GM04503 (cell line): ENCODE measurements at places on chromosomes 11 and 22.

DNA sequence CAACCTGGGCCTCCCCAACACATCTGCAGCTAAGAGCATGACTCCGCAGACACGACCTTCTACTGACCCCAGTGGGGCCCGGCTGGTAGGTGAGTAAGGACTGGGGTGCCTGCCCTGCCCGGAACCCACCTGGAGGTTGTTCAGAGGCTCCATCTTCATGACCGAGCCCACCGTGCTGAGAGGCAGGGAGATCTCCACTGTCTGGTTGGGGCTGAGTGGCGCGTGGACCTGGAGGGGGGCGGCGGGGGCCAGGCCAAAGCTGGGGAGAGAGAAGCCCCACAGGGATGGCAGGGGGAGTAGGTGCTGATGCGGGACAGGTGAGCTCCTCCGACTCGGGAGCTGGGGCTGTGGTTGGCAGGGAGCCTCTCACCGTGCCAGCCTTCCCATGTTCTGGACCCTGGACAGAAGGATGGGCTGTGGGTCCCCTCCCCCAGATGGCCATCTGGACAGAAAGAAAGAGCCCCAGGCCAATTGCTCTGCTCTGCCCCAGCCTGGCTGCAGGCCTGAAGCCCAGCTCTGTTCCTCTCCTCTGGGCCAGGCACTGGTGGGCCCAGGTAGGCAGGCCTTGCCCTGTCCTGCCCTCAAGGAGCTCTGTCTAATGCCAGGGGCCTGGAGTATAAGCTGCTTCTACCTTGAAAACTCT lies 16.3 kb upstream of the RASL10A start:
- no peak for DNase-seq

DNA sequence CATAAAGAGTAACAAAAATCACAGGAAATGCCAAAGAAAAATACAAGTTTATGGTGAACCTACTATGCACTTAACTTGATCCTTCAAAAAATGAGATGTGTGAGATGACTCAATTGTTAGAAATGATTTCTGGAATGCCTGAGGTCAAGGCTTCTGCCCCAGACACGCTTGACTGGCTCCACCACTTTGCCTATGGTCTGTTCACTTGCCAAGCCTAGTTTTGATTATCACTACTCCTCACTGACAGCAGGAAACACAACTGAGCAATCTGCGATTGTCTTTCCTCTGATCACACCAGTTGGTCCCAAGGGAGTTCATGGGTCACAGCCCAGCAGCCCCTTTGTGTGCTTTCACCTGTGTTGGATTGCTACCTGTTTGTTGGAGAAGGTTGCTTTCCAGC lies 20.6 kb upstream of the PRDM10 start:
- peak; percentile 72 for DNase-seq

GRCh38 chr11:108685419-108686130 lies 20.7 kb downstream of the DDX10 start:
- no peak for DNase-seq

GRCh38 chr11:134756811-134757540 lies 344.9 kb upstream of the B3GAT1 start:
- no peak for DNase-seq

GRCh38 chr22:25698978-25699377 lies 43.0 kb upstream of the MYO18B start:
- DNase-seq, result no peak

DNA sequence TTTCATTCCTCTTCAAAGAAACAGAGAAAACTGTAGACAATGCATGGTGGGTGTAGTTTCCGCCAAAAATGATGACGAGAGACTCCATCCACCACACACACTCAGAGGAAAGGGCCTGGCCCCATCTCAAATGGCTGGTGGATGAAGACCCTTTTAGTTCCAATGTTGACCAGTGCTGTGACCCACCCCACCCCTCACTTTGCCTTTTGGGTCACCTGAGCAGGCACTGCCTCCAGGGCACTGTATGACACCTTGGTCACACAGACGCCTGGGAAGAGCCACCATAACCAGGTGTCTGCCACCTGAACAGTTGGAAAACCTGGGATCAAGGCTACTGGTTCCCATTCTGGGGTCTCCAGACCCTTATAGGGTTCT lies 121.3 kb downstream of the MPPED1 start:
- DNase-seq, result no peak

GRCh38 chr11:124938206-124938765 lies 2.4 kb upstream of the HEPACAM start:
- no peak for DNase-seq

DNA sequence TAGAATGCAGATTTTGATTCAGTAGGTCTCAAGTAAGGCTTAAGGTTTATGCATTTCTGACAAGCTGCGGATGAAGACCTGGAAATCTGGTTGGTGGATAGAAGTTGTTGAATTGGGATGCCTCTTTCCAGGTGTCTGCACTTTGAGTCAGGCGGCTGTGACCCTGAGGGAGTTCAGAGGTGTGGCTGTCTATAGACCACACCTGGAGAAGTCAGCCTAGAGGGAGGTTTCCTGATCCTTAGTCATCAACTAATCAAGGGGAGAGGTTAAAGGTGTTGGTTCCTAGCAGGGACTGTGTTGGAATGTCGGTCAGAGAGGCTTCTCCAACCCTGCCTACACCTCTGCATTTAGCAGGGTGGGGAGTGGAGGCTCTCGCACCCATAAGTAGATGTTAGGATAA lies 8.0 kb downstream of the GLB1L2 start:
- no peak for DNase-seq
